ENCODE measurements at places on chromosomes 13 and 19.

GRCh38 chr13:30974350-30974749, 41.9 kb downstream of the TEX26 start:
- DNase-seq = no peak

- DNase-seq = no peak
Observed at GRCh38 chr19:1172353-1173158, 1.5 kb downstream of the SBNO2 start.

- DNase-seq = no peak
Observed at GRCh38 chr13:111858571-111858970, 208.4 kb upstream of the SOX1 start.

GRCh38 chr13:100887729-100888151, 213.1 kb upstream of the TMTC4 start:
- DNase-seq = no peak

DNA sequence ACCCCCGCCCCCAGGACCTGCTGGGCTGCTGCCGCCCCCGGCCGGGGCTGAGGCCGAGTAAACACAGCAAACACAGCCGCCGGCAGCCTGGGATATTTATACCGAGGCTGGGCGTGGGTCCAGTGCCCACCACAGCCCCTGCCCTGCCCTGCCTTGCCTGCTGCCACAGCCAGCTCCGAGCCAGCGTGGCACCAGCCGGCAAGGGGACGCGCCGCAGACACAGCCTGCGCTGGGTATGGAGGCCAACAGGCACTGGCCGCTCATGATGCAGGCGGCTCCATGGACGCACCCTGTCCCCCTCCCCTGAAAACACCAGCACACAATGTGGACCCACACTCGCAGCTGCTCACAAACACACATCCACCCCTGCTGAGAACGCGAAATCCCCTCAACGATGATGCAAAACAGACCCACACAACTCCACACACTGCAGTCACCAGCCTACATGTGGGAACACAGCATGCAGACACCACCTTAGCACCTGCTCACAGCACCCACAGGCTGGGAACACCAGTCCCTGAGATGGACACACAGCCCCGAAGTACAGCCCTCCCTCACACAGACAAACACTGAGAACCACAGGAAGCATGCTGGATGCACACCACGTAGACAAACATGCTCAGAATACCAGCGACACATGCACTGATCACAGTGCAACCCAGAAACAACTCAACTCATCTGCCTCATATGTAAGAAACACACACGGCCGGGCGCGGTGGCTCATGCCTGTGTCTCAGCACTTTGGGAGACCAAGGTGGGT, 16.2 kb downstream of the CCDC97 start:
- DNase-seq = no peak

All from stimulated activated CD4-positive, alpha-beta T cell treated with anti-CD3 and anti-CD28 coated beads, Interleukin-2, amount 100 ng/mL, for 24 hours (primary cell).